Stimulated activated CD8-positive, alpha-beta memory T cell treated with anti-CD3 and anti-CD28 coated beads, Interleukin-4, amount 100 ng/mL, for 1 hour (primary cell): ENCODE measurements at places on chromosomes 7 and 10.

GRCh38 chr10:132704008-132704814 lies 81.7 kb downstream of the NKX6-2 start:
- DNase-seq, result no peak

DNA sequence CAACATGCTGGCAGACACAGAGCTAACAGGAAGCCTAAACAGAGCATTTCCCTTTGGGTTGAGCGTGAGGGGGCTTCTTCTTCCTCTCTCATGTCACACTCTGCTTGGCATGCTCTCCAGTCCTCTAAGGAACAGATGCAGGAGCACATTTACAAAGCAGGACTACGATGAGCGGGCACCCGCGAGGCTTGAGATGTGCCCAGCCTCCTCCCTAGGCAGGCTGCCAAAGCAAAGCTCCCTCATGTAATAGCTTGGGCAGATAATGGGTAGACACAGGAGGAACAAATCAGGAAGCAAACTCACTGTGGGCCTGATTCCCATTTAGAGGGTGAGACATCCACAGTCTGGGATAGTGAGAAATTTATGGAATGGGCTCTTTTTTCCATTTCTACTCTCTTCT lies 519.1 kb downstream of the NRG3 start:
- no peak for DNase-seq

- no peak for DNase-seq
These were observed 98.2 kb downstream of the FAM204A start for GRCh38 chr10:118243907-118244306.

GRCh38 chr10:3217301-3217700 lies 44.7 kb upstream of the PITRM1 start:
- DNase-seq, result no peak

GRCh38 chr7:50185208-50185607 lies 92.2 kb upstream of the ZPBP start:
- no peak for DNase-seq

DNA sequence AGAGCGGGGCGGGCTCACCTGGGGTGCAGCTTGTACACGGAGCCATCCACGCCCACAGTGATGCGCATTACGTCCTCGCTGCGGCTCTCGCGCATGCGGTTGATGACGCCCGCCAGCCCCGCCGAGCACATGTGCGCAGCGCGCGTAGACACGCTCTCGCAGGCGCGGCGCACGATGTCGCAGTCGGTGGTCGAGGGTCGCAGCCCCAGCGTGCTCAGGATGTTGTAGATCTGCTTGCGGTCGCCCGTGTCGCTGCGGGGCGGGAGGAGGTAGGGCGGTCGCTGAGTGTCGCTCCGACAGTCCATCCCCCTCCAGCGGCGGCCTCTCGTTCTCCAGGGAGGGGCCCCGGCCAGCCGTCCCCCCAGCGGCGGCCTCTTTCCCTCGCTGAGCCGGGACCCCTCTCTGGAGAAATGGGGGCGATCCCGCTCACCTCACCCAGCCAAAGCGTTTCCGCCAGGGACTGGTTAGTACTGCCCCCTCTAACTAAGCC lies 4.4 kb upstream of the MYL7 start:
- no peak for DNase-seq

DNA sequence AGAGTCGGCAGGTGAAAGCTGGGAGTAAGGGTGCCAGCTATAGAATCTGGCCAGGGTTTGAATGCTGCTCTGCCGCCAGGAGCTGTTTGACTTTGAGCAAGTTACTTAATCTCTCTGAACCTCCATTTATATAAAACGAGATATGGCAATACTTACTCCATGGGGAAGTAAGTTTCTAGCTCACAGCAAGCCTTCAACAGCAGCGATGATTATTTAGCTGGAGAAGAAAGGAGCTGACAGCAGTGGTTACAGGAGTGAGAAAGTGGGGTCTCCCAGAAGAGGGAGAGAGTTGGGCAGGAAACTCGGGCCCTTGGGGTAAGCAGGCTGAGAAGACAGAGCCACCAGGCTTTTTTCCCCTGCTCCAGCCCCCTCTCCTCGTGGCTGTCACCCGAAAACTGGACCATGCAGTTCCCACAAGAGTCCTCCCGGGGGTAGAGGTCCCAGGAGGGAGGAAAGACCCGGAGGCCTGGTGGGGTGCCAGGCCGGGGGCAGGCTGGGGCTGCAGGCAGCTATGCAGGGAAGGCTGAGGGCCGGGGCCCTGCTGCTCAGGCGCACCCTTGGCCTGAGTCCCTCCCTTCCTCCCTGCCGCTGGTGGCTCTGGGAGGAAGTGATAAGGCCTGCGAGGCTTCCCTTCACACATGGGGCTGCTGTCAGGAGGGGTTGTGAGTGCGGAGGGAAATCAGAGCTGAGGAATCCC lies 3.5 kb downstream of the NOS3 start:
- DNase-seq, result no peak

DNA sequence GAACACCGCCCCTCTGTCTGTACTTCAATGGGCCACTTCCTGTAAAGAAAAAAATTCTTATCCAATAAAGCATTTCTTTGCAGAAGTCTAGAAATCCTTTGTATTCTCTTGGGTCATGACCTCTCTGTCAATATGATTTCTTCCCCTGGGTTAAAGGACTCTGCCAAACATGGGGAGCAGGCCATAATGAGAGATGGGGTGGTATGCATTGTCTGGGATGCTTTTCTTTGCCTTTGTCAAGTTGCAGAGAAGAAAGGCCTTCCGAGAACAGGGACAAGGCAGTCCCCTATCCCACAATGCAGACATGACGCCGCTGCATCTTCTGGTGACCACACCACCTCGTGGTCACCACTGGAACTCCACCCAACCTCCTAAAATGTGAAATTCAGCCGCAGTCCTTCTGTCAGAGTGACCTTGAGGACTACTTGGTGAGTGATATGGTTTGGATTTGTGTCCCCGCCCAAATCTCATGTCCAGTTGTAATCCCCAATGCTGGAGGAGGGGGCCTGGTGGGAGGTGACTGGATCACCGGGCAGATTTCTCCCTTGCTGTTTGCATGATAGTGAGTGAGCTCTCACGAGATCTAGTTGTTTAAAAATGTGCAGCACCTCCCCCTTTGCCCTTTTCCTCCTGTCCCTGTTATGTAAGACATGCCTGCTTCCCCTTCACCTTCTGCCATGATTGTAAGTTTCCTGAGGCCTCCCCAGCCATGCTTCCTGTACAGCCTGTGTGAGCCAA lies 15.2 kb upstream of the FRMPD2 start:
- DNase-seq, result peak; percentile 15

- no peak for DNase-seq
These were observed 1.8 kb downstream of the GOLGA7B start for GRCh38 chr10:97851341-97852001.

DNA sequence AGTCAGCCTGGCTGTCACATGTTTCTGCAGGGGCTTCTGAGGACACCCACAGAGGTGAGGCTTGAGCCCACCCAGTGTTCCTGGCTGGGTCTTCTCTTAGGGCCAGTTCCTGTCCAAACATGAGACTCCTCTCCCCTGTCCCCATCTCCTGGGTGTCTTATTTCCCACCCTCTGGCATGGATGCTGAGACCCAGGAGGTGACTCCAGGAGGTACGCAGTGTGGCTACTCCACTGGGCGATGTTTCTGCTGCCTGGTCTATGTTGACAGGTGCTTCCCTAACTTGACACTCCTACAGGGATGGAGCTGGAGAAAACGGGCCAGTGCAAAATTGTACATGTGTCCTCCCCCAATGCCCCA lies 26.3 kb upstream of the LOXL4 start:
- no peak for DNase-seq

DNA sequence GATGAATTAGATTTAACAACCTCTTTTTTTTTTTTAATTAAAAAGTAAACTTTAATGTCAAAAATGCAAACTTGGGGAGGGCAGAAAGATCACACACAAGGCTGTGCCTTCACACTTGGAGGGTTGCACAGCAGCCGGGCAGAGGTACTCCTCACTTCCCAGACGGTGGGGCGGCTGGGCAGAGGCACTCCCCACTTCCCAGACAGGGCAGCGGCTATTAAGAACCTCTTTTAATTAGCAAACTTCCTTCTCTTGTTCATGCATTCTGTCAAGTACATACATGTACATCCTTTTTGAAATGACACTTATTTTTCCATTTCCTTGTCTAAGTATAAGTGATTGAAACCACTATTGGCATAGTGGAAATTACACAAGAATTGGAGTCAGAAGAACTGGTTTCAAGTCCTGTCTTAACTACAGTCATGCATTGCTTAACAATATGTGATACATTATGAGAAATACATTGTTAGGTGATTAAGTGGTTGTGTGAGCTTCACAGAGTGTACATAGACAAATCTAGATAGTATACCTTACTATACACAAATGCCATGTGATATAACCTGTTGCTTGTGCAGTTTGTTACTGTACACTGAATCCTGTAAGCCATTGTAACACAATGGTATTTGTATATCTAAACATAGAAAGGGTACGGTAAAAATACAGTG lies 26.5 kb downstream of the BTRC start:
- DNase-seq, result no peak

DNA sequence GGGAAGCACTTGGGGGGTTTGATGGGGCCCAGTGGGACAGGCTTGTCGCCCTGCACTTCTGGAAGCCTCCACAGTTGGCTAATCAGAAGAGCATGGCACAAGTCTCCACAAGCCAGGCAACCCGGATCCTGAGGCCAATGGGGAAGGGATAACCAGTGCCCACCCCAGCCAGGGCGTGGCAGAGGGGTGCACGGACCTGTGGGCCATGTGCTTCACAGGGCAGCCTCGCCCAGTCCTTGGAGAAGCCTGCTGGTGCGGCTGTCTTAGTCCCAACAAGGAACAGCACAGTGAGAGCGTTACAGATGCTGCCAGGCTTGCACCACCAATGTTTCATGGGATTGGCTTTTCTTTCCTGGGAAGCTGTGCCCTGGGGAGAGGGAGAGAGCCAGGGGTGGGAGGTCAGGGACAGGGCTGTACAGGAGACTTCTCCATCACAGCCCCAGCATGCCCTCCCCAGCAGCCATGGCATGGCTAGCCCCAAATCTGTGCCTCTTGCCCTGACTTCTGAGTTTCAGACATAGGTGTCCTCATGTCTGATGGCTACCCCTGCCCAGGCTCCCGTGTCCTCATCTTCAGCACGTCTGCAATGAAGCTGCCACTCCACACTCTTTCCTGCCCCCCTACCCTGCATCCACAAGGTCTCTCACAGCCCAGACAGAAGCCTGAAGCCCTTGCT lies 116.0 kb downstream of the PTPN20 start:
- no peak for DNase-seq

DNA sequence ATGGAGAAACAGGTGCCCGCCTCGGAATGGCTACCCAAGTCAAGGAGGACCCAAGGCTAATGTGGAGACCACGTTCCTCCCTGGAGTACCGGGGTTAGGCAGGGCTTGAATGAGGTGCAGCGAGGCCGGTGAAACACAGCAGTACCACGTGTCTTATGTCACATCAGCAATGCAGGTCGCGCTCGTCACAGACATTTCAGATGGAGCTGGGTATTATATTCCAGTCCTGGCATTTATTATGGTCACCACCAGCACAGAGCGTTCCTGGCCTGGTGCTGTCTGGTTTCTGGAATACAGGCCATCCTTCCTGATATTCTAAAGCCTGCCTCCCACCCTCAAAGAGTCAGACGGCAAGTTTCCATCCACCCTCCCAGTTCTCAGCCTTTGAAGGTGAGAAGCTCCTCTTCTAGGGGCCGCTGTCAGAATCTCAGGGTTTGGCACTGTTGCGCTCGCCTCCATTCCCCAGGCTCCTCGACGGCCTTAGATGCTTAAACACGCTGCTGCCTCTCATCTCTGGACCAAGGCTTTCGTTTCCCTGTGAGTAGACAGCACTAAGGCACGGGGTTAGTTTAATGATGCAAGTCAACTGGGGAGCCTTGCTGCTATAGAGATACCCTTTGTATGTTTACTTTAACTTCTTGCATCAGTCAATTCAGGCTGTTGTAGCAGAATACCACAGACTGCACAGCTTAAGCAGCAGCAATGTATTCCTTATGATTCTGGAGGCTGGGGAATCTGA lies 377.6 kb downstream of the DPP6 start:
- no peak for DNase-seq

DNA sequence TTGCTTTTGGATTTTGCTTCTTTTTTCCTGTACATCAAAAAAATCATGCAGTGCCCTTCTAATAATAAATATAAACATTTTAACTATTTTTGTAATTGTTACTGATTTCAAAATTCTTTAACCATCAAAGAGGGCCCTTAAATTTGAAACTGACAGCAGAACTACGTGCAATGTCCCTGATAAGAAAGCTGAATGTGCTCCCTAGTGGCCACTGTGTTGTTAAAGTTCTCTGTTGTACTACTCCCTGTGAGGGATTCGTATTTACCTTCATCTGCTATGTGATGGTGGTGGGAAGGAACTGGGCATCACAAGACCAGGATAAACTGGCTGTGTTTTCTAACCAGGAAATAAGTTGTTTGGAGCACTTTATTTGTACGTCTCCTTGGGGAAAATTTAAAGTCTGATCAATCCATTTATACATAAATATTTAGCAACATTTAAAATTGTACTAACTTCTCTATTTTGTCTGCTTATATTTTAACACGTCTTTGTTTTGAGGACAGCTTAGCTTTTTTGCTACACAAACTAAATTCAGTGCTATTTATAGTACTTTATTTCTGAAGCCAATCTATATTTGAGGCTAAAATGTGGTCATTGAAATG lies 322.4 kb downstream of the HGF start:
- no peak for DNase-seq

DNA sequence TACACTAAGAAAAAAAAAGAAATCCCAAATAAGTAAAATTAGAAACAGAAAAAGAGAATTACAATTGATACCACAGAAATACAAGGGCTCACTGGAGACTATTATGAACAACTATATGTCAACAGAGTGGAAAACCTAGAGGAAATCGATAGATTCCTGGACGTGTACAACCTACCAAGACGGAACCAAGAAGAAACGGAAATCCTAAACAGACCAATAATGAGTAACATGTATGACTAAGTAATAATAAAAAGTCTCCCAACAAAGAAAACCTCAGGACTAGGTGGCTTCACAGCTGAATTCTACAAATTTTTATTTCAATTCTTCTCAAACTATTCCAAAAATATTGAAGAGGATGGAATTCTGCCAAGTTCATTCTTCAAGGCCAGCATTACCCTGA lies 13.9 kb downstream of the DIP2C start:
- DNase-seq, result no peak

GRCh38 chr10:97465982-97466381 lies 20.0 kb downstream of the ZDHHC16 start:
- DNase-seq, result no peak

GRCh38 chr10:113679463-113680189 lies at the start of gene CASP7:
Gene CASP7 (plus strand): TSS chr10:113679912. CDS start chr10:113697494, 17,582 bp downstream.
- peak; percentile 62 for DNase-seq

DNA sequence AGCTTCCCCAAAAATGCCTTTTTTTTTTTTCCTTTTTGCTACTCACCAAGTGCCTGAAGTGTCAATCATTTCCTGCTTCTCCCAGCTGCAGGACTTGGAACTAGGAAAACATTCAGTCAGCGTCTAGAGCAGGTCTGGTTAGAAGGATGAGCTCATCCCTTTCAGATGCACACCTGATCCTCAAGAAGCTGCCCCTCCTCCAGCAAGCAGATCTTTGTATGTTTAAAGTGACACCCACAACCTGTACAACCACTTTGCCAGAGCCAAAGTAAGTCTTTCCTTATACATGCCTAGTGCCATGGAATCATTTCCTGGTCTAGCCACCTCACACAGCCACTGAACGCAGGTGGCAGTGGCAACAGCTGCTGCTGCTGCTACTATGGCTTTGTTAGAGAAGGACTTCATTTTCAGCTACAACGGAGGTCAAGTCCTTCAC lies 10.4 kb upstream of the USP54 start:
- DNase-seq, result no peak

- DNase-seq, result no peak
These were observed 232.7 kb downstream of the FGFR2 start for GRCh38 chr10:121365566-121365965.
